Fibroblast of the aortic adventitia (primary cell): ENCODE measurements at places on chromosomes 7 and 10.

GRCh38 chr10:26773633-26774032, 76.1 kb downstream of the PDSS1 start:
- DNase-seq: no peak

GRCh38 chr10:117616179-117616578, 73.6 kb downstream of the EMX2 start:
- no peak for DNase-seq

- DNase-seq: no peak
Observed at GRCh38 chr7:87231258-87231657, 11.7 kb upstream of the TMEM243 start.

GRCh38 chr7:4436936-4437335, 245.2 kb upstream of the FOXK1 start:
- DNase-seq: no peak

GRCh38 chr10:3723766-3724165, 61.2 kb downstream of the KLF6 start:
- DNase-seq: peak; percentile 45

GRCh38 chr7:158620418-158620817, 32.8 kb upstream of the PTPRN2 start:
- DNase-seq: no peak
